ENCODE measurements at places on chromosomes 3 and 15.

- no peak for DNase-seq
Measured at GRCh38 chr15:62782896-62783295, 259.7 kb upstream of the TPM1 start.

DNA sequence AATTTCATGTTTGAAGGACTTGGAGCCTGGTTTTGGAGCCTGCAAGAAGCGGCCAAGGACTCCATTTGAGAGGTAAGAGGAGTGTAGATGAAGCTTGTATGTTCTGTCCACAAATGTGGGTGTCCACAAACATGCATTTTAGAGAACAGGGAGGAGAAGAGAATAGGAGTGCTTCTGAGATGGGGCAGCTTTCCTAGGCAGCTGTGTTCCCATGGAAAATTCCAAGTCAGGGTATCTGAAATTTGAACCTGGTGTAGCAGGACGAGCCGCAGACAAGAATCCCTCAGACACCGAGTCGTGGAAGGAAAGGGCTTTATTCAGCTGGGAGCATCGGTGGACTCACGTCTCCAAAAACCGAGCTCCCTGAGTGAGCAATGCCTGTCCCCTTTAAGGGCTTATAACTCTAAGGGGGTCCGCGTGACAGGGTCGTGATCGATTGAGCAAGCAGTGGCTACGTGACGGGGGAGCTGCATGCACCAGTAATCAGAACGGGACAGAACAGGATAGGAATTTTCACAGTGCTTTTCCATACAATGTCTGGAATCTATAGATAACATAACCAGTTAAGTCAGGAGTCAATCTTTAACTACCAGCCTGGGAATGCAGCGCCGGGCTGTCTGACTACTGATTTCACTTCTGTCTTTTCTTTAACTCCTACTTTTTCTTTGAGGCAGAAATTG, 71.4 kb upstream of the WDR72 start:
- no peak for DNase-seq

- no peak for DNase-seq
Measured at GRCh38 chr3:35549690-35550089, 89.6 kb upstream of the ARPP21 start.

DNA sequence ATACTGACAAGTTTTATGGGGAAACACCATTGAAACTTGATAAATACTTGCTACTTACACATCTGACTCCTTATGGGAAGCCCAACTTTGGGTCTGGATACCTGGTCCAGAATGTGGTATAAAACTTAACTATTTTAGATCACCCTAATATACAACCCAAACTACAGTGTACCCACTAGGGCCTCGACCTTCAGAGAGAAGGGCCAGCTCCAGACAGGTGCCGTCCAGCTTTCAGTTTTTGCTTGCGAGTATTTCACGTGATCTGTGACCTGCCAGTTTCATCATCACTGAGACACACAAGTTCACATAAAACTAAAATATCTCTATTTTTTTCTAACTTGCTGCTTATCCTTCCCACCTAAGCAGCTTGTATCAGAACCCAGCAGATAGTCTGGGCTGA, 59.3 kb upstream of the RPL35A start:
- DNase-seq: no peak

DNA sequence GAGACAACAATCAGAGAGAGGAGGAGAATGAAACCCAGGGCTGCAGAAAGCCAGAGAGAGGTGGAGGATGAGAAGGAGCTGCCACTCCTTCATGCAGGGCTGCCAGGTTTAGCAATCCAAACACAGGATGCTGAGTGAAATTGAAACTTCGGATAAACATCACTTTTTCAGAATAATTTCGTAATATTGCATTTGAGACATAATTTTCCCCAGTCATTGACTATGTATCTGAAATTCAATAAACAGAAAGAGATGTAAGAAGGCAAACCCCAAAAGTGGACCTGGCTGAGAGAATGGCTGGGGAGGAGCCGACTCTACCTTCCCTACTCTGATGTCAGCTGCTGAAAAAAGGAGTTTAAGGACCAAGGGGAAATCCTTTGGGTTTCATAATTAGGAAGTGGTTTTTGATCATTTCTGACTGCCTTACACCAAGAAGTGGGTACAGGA, 33.8 kb downstream of the SLC9A9 start:
- no peak for DNase-seq

- DNase-seq: no peak
Measured at GRCh38 chr15:78018946-78019644, 58.4 kb downstream of the TBC1D2B start.

DNA sequence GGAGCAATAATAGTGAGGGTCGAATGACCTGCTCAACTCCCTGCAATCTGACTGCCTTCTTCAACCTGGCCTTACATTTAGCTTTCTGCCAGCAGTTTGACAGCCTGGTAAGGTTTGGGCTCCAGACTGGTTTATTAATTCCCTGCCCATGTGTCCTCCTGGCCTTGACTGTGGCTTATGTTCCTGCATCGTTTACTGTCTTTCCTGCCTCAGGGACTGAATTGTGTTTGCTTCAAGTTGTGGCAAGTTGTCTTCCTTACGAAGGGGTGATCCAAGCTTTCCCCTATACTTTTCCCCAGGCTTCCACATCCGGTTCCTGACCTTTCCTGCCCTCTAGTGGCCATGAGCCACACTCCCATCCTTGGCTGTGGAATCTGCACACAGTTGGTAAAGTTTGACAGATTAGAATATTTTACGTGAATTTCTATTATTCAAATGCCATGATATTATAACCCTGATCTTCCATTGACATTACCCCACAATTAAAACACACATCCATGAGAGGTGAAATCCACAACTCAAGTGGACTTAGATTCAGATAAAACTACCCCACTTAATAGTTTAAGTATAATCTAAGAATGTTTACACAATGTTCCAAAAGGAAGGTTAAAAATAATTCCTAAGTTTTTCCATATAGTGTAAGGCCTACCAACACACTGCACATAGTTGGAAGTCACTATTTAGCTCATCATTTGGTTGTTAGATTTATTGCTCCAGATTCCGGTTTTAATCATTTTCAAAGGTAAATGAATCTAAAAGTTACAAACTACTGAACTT, 95.7 kb downstream of the NEDD4 start:
- DNase-seq: no peak

DNA sequence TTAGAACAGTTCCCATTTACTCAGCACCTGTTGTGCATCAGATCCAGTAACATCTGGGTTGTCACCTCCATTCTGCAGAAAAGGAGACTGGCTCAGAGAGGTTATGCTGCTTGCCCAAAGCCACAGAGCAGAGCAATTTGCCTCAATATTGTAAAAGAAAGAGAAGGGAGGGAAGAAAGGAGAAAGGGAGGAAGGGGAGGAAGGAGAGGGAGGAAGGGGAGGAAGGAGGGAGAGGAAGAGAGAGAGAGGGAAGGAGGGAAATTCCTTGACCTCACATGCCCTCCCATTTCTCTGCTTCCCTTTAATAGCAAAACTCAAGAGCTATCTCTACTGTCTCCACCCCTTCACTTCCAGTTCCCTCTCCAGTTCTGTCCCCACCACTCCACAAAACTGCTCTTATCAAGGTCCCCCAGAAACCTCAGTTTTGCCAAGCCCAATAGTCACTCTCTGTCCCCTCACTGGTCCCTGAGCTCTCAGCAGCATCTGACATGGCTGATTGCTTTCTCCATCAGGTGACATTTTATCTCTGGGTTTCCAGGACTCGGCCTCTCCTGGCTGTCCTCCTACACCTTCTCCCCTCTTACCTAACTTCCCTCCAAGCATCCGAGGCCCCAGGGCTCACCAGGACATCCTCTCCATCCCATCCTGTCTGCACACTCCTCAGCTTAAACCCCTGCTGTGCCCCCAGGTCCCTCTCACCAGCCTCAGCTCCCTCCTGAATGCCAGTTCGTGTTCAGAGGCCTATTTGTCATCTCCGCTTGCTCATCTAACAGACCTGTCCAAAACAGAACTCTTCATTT, 104.7 kb upstream of the LINGO1 start:
- DNase-seq: no peak

- DNase-seq: no peak
Measured at GRCh38 chr15:92538115-92538514, 117.5 kb downstream of the FAM174B start.

DNA sequence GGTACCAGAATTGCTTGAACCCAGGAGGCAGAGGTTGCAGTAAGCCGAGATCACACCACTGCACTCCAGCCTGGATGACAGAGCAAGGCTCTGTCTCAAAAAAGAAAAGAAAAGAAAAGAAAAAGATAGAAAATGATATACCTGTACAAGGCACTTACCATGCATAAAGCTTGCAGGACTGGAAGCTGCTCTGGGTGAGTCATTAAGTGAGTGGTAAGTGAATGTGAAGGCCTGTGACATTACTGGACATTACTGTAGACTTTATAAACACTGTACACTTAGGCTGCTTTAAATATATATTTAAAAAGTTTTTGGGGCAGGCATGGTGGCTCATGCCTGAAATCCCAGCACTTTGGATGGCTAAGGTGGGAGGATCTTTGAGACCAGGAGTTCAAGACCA, 99.2 kb downstream of the SLMAP start:
- DNase-seq: no peak

GRCh38 chr3:113295463-113295862, 84.1 kb downstream of the BOC start:
- no peak for DNase-seq

DNA sequence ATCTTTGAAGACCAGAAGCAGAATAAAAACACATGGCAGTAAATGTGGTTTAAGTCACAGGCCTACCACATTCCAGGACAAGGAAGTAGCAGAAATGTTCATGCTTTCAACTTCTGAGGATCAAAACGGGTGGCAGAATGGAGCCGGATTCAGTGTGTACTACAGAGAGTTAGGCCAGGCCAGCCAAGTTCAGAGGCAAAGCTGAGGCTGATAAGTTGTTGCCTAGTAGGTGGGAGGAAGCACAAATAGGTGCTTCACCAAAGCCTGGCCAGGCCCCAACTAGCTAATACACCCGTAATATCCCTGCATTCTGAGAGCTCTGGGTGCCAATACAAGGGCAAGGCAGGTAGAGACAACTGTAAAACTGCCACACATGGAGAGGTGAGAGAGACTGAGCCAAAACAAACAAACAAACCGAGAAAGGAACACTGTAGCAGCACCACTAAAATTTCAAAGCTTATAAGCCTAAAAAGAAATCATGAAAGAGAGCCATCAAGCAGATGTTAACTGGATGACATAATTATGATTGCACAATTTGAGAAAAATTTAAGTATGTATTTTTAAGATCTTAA, 156.4 kb upstream of the CBLB start:
- no peak for DNase-seq

DNA sequence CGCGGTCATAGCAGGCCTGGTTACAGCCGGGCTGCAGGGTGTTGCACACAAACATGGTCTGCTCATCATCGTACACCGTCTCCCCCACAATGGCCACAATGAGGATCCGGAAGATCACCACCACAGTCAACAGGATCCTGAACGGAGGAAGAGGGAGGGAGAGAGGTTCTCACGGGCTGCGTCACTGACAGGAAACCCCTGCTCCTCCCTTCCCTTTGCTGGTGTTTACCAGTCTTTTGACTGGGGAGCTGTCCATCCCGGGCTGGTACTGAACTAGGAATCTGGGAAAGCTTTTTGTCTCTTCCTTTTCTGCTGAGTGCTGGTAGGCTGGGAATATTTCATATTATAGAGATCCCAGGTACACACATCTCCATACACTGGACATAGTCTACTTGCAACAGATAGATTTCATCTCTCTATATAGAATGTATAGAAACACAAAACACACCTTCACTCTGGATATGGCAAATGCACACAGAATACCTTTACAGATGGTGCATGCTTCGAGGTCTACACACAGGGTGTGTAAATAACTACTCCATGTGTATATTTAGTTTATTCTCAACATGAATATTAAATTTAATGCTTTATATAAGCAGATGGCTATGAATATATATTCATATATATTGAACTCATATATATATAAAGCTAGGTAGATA, 1.4 kb downstream of the GJD2 start:
- no peak for DNase-seq

- DNase-seq: no peak
Measured at GRCh38 chr3:30680789-30681648, 74.6 kb downstream of the TGFBR2 start.

GRCh38 chr3:15795651-15796308, 2.0 kb downstream of the ANKRD28 start:
- DNase-seq: no peak

DNA sequence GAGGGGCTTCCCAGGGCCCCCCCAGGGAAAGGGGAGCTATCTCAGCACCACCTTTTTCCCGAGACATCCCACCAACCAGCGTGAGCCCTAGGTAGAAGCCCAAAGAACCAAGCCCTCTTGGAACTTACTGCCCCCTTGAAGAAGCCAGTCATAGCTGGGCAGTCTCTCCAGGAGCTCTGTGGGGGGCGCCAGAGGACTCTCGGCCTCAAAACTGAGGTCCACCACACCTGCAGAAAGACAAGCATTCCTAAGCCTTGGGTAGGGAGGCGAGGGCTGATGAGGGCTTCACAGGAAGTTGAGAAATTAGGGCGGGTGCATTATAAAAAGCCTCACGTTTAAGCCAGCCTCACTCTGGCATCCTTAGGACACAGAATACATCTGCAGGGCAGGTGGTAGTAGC, 9.0 kb downstream of the SSUH2 start:
- DNase-seq: no peak

GRCh38 chr3:110070161-110070916, 733.0 kb upstream of the DPPA4 start:
- no peak for DNase-seq

DNA sequence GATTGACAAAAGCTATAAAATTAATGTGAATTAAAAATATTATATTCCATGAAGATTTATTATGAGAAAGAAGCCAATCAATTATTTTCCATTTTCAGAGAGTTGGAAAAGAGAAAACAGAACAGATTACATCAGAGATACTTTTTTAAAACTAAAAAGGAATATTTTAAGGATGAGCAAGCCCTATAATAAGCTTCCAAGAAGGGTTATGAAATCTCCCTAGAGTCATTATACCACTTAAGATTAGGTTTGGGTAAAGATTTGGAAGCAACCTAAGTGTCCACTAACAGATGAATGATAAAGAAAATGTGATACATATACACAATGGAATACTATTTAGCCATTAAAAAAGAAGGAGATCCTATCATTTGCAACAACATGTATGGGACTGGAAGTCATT, 51.6 kb upstream of the FSIP1 start:
- DNase-seq: no peak

GRCh38 chr3:191339316-191339917, 9.1 kb upstream of the UTS2B start:
- no peak for DNase-seq

- no peak for DNase-seq
Measured at GRCh38 chr3:101212730-101213129, 107.6 kb downstream of the IMPG2 start.

GRCh38 chr3:174957551-174958001, 98.4 kb downstream of the NAALADL2 start:
- DNase-seq: no peak

GRCh38 chr15:89358755-89359439, 24.3 kb upstream of the POLG start:
- DNase-seq: peak; percentile 59

Data from stimulated activated CD8-positive, alpha-beta memory T cell treated with anti-CD3 and anti-CD28 coated beads, Interleukin-2, amount 100 ng/mL, for 1 hour (primary cell).